Dermis blood vessel endothelial cell (primary cell): ENCODE measurements at places on chromosomes 13 and 19.

- DNase-seq, result peak; percentile 84
Measured at GRCh38 chr19:44111910-44112463, 1.2 kb upstream of the ZNF225 start.

GRCh38 chr19:4301590-4302242, 473 bp downstream of the TMIGD2 start:
- no peak for DNase-seq

GRCh38 chr13:28704282-28704681, 14.5 kb downstream of the SLC46A3 start:
- DNase-seq, result no peak

GRCh38 chr13:44484562-44485138, 91.5 kb downstream of the TSC22D1 start:
- peak; percentile 7 for DNase-seq

DNA sequence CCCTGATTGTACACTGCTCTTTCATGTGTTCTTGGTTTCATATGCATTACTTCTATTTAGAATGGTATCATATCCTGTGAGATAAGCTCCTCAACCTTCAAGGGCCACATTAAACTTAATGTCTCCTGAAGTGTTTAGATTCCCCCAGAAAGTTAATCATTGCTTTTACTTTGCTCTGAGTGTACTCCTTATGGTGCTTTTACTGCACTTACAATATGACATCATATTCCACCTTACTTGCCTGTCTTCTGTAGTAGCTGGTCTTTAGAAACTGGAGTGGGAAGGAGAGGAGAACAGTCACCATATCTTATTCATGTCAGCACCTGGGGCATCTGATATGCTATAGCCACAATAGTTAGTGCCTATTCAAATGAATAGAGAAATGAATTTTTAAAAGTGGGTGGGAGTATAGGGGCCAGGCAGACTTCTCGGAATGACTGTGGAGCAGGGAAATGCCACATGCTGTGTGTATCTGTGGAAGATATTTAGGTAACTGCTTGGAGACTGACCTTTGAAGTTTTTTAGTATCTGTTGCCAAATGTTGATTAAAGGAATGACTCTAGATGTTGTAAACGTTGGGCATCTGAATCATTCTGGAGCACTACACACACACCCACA, 40.2 kb downstream of the SLAIN1 start:
- no peak for DNase-seq

DNA sequence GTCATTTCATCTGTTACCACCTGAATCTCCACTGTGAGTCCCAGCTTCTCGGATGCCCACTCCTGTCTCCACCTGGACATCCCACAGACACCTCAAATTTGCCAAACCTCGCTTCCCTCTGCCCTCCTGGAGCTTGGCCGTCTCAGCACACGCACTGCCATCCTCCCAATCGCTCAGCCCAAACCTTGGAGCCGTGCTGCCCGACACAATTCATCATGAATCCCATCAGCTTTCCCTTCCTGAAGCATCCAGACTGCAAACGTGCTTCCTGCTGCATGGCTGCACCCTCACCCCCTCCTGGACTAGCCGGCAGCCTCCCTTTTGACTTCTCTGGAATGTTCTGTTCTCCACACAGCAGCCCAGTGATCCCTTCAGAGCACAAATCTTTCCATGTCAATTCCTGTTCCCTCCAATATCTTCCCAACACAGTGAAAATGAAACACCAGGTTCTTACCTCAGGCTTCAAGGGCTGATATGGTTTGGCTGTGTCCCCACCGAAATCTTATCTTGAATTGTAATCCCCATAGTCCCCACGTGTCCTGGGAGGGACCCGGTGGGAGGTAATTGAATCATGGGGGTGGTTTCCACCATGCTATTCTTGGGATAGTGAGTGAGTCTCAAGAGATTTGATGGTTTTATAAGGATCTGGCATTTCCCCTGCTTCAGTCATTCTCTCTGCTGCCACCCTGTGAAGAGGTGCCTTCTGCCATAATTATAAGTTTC, 1.1 kb upstream of the PROZ start:
- DNase-seq, result no peak

GRCh38 chr13:21701460-21701859, 30.6 kb downstream of the FGF9 start:
- no peak for DNase-seq

DNA sequence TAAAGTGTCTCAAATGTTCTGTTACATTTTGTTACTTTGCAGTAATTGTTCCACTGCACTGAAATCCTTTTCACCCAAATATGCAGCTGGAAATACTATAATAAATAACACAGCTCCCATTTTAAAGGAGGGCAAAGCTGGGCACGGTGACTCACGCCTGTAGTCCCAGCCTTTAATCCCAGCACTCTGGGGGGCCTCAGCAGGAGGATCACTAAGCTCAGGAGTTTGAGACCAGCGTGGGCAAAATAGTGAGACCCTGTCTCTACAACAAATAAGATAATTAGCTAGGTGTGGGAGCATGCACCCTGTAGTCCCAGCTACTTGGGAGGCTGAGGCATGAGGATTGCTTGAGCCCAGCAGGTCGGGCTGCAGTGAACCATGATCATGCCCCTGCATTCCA, 7.5 kb upstream of the UBAC2 start:
- DNase-seq, result no peak

DNA sequence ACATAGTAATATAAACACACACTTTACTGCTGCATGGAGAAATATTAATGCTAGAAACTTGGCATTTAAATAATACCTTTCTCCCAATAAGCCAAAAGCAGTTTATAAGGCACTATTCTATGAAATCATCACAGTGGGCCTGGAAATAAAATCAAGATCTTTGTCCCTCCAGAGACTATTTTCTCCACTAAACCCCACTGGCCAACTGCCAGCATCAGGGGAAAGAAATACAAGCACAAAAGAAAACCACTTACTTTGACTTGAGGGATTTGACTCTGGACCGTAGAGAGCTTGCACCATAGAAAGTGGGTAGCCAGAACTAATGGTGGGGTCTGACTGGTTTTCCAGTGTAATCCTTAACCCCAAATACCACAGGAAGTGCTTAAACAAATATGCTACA, 71.9 kb downstream of the DCLK1 start:
- DNase-seq, result no peak

DNA sequence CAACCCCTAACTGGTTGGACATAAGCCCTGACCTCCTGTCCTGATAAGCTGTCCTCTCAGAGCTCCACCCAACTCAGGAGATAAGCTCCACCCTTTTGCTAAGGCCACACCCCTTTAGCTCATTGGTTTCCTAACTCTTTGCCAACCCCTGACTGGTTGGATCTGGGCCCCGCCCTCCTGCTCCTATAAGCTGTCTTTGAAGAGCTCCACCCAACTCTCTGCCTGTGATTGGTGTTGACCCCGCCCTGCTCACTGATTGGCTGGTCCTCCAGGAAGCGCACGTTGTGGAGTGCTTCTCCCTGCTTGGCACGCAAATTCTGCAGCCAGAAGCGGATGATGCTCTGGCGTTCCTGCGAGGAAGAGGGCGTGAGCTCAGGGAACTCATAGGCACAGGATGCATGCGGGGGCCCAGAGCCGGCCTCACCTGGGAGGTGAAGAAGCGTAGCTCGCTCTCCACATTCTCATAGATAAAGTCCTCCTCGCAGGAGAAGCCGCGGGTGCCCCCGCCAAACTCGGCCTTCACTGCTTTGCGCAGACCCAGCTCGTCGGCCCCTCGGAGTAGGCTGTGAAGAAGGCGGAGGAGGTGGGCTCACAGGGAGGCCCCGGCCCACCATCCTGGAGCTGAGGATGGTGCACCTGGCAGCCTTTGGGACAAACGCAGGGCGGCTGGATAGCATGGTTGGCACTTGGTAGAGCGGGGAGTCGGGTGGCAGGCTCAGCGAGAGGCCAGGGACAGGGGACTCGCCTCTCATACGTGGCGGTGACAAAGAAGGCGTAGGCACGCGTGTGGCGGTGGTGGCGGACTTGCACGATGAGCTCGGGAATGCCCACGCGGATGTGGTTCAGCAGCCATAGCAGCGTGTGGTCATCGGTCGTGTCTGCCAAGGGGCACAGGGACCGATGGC, 1.7 kb downstream of the ANO8 start:
- peak; percentile 50 for DNase-seq

- DNase-seq, result no peak
Measured at GRCh38 chr19:58046856-58047255, 12.2 kb upstream of the ZNF135 start.

DNA sequence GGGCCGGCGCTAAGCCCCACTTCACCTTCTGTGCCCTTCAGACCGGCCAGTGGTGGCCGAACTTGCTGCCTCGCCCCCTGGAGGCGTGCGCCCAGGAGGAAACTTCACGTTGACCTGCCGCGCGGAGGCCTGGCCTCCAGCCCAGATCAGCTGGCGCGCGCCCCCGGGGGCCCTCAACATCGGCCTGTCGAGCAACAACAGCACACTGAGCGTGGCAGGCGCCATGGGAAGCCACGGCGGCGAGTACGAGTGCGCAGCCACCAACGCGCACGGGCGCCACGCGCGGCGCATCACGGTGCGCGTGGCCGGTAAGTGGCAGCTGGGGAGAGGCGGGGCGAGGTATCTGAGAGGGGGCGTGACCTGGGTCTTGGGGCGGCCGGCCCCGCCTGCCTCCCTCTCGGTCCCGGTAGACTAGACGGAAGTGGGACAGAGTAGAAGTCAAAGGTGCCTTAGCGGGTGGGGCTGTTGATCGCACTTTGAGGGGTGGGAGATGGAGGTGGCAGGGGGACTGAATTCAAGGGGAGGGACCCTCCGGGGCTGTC, 5.6 kb downstream of the ICAM5 start:
- DNase-seq, result peak; percentile 56

- DNase-seq, result no peak
Measured at GRCh38 chr13:57932061-57932460, 300.5 kb downstream of the PCDH17 start.

DNA sequence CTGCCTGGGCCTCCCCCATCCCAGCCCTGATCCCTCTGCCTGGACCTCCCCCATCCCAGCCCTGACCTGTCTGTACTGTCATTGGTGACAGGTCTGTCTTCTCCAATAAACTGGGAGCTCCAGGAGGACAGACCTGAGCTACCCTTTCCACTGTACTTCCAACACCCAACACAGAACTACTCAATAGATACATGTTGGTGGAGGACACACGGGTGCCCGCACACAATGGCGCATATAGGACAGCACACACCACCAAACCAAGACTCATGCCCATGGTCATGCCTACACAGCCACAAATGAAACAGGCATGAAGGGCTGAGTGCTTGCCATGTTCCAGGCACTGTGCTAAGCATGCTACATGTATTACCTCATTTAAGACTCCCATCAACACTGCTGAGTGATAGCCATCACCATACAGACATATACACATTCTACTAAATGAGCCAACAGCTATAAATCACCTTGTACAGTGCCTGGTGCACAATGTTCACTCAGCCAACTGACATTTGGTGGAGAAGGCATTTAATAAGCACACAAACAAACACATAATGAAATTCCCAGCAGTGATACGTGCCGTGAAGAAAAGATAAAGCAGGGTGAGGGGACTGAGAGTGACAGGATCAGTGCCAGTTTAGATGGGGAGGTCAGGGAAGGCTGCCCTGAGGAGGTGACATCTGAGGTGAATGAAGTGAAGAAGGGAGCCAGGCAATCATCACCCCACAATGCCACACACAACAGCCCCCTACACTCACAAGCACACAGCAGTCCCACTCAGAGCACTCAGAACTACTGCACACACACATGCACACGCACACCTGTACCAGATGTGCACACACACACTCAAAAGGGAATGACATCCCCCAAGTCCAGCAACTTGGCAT, 857 bp downstream of the POU2F2 start:
- DNase-seq, result no peak

- DNase-seq, result peak; percentile 89
Measured at GRCh38 chr13:73090116-73090822, 31.5 kb downstream of the KLF5 start.

DNA sequence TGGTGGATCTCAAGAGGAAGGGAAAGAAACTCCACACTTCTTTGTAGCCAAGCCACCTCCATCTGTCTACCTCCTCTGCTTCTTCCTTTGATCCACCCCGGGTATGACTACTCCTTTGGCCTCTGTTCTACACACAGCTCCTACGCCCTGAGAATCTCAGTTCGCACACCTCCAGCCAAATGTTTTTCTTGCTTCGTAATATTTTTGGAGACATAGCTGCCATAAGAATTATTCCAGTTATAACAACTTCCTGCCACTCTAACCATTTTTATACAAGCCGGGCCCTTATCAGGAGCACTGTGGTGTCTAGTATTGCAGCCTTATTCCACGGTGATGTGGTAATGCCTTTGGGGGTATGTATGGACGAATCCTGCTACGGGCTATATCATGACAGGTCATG, 126.7 kb downstream of the STARD13 start:
- DNase-seq, result no peak

DNA sequence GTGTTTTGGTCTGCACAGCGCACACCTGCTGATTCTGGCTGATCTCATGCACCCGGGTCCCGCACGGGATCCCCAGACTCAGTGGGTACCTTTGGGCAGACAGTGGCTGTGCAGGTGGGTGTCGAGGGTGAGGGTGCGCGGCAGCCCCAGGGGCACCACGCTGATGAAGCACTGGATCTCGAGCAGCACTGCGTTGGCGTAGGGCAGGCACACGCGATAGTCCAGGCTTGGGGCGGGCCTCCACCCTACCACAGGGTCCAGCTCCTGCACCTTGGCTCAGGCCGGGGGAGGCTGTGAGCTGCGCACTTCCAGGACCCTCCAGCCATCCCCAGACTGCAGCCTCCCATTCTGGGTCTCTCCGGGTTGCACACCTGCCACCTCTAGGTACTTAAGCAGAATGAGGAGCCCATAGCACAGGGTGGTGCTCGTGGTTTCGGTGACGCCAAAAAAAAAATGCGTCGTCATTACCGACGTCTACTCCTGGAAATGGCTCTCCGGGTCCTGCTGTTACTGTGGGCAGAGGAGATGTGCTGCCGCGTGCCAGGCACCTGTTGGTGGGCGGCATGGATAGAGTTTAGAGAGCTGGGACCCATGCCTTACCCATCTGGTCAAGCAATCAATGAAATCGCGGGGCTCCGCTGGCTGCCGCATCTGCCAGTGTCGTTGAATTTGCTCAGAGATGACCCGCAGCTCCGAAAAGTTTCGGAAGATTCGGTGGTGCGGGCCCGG, 10.5 kb downstream of the EGLN2 start:
- no peak for DNase-seq

- DNase-seq, result no peak
Measured at GRCh38 chr13:96273196-96273595, 183.3 kb downstream of the HS6ST3 start.

DNA sequence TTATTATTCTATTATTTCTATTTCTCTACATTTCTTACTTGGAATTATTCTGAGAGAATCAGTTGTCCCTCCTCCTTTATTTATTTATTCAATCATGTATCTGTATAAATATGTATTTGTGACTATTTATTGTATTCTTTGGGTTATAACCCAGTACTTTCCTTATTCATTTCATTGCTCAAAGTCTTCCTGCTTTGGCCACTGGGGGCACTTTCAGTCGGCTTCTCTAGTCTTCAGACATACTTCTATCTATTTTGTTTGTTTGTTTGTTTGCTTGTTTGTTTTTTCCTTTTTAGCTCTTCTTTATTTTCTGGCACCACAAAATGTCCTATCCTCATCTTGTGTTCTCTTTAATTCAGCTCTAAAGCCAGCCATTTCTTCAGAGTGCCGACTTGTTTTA, 260.4 kb downstream of the NALCN start:
- DNase-seq, result peak; percentile 13
